ENCODE measurements at places on chromosomes 5 and 9. TPM values are rescaled to one million over a fixed set of nuclear protein-coding genes. Genes with fewer than 3 reads are reported as not detected.

GRCh38 chr5:80916676-80917075, 43.5 kb upstream of the RASGRF2 start:
- no peak for DNase-seq

DNA sequence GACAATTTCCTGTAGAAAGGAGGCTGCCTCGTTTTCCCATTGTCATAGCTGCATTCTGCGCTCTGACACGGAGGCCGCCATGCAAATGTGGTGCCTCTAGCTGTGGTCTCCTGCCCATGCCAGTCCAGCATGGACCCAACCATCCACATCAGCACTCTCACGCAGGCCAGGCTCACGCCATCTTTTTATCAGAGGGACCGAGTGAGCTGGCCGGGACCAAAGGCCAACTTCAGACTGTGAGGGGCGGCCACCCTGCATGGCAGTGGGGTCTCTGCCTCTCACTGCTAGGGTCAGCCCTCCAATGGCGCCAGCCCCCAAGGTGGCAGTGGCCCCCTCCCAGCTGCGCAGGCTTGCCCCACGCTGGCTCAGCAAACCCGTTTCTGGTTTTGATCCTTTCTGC, 131.9 kb upstream of the LMX1B start:
- DNase-seq: no peak

GRCh38 chr5:134240421-134240962, 14.6 kb upstream of the PPP2CA start:
- DNase-seq: no peak

The TAF1L gene
- total RNA-seq: not detected

- no peak for DNase-seq
These were observed 3.5 kb downstream of the IFNA2 start for GRCh38 chr9:21381448-21382339.

The SIT1 gene
- total RNA-seq: not detected

- no peak for DNase-seq
These were observed 2.3 kb downstream of the LCN2 start for GRCh38 chr9:128151309-128152132.

DNA sequence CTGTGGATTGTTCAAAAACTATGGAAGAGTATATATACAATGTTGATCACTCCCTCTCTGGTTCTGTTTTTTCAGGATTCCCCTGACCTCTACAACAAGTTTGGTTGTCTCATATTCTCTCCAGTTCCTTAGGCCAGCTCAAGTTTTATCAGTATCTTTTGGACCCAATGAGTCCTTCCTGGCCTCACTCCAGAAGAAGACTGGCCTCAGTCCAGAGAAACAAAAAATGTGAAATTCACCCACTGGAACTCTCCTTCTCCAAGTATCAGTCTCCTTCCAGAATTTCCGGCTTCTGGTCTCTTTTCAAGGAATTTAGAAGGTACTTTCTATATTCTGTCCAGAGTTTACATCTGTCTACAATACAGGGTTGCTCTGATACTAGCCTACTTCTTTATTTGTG, 537.8 kb upstream of the FTMT start:
- DNase-seq: no peak

The GFI1B gene
- total RNA-seq: not detected

GRCh38 chr5:140150201-140150600, 24.5 kb downstream of the IGIP start:
- DNase-seq: no peak

The ZNF484 gene
- 4.0 TPM for total RNA-seq
